ENCODE measurements at places on chromosomes 6 and 20. TPM values are rescaled to one million over a fixed set of nuclear protein-coding genes. Genes with fewer than 3 reads are reported as not detected.

DNA sequence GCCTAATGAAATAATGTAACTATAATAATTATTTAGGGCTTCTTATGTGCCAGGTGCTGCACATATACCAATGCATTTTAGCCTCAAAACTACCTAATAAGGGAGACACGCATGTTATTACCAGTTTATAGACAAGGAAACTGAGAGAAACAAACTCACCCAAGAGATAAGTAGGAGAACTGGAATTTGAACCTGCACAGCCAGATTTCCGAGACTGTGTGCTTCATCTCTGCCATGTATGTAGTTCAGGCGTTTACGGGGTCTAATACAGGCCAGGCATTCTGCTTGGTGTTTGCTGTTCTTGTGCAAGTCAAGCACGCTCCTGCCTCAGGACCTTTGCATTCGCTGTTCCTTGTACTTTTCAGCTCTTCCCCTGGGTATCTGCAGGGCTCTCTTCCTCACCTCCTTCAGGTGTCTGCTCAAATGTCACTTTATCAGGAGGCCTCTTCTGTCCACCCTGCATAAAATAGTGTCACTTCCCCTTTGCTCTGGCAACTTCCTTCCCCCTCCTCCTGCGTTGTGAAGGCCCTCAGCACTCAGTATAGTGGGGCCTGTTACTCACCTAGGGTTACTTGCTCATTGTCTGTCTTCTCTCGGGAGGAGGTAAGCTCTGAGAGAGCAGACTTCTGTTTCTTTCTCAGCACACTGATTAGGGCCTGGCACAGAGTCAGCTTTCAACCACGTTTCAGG is 6.1 kb upstream of the NSFL1C start:
- DNase-seq = no peak

DNA sequence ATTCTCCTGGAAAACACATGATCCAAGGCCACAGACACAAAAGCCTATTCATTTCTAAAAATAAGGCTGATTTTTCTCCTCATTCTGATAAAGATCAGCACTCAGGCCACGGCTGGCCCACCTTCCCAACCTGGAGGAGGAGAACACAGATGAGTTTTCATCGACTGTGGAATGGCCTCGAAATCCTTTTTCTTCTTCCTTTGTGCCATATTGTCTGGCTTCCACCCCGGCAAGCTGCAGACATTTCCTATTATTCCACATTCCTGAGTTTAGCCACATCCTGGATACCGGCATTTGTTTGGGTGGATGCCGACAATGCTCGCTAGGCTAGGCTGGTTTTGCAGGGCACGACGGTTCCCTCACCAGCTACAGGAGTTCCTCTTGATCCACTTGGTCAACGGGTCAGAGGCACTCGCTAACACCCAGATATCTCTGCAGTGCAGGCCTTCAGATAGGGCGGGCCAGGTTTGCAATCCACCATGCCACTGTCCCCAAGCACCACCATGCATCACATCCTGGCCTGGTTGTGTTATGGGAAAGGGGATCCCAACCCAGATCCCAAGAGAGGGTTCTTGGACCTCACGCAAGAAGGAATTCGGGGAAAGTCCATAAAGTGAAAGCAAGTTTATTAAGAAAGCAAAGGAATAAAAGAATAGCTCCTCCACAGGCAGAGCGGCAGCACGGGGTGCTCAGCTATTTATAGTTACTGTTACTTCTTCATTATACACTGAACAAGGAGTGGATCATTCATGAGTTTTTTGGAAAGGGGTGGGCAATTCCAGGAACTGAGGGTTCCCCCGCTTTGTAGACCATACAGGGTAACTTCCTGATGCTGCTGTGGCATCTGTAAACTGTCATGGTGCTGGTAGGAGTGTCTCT is 4.2 kb upstream of the CTSZ start:
- DNase-seq = no peak

- DNase-seq = no peak
These were observed 1.3 kb downstream of the SULF2 start for GRCh38 chr20:47783828-47784598.

GRCh38 chr6:148235446-148235845 is 107.2 kb upstream of the SASH1 start:
- no peak for DNase-seq

The DAAM2 gene
- total RNA-seq = not detected

The TCP11 gene
- total RNA-seq = not detected

The CTAGE9 gene
- not detected for total RNA-seq

The CPNE5 gene
- 57.8 TPM for total RNA-seq

DNA sequence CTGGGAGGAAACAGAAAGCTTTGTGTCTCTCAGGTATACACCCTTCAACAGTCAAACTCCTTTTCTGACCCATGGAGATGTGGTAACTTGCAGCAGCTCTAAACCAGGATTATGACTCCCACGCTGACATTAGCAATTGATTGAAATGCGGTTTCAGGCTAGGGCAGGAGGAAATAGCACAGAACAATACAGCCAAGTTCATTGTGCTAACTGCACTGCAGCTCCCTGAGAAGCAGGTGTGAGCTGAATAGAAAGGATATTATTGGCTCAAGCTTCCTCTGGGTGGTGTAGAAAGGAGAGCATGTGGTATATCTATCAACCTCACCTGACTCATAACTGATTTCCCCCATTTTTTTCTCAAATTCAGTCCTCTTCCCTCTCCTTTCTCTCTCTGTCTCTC is 612.3 kb upstream of the BTBD3 start:
- DNase-seq = no peak

DNA sequence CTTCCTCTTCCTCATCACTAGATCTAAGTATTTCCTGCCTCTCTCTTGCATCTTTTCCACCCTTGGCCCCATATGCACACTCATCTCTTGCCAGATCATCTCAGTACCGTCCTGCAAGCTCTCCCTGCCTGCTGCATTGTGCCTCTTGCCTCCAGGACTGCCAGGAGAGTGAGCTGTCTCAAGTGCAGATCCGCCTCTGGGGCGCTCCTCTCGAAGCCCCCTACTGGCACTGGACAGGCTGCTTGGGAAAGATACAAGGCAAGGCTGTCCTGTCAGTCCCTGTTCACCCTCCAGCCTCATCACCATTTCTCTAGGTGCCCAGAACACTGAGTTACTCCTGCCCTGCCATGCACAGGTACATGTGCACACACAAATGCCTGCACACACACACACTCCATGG is 10.2 kb downstream of the SYNDIG1 start:
- DNase-seq = no peak

GRCh38 chr6:37129566-37129965 is 40.4 kb upstream of the PIM1 start:
- DNase-seq = no peak

GRCh38 chr6:31896856-31897611 is 464 bp downstream of the EHMT2 start:
- no peak for DNase-seq

The PSMG4 gene
- 29.9 TPM for total RNA-seq

GRCh38 chr20:50245498-50246366 is 55.1 kb downstream of the CEBPB start:
- no peak for DNase-seq

DNA sequence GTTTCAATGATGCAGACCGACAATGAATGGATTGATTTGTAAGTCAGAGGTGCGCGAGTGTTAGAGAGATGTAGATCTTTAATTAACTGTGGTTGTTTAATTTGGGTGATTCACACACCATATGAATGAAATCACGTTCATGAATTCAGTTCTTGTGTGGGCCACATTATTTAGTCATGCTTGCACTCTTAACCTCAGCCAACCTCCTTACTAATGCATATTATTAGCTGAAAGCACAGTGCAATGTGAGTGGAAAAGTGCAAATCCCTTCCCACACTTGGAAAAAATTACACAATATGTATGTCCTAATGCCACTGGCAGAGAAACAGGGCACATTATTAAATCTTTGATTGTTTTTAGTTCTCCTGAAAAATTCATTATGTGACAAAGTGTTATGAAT is 512.5 kb downstream of the BCKDHB start:
- no peak for DNase-seq

- DNase-seq = no peak
These were observed 211.9 kb downstream of the ZNF217 start for GRCh38 chr20:53381568-53382262.

- DNase-seq = no peak
These were observed 26.0 kb downstream of the GPX6 start for GRCh38 chr6:28489366-28490204.

Data from activated B cell treated with CpG ODN at 0.5 μM for 24 hours (primary cell).